CD14-positive monocyte (primary cell): ENCODE measurements at places on chromosomes 11 and 22.

- DNase-seq, result no peak
Measured at GRCh38 chr11:118476676-118477075, 40.4 kb downstream of the KMT2A start.

GRCh38 chr11:69275178-69275577 lies 18.8 kb upstream of the MYEOV start:
- DNase-seq, result no peak

GRCh38 chr11:15673408-15673831 lies 558.7 kb downstream of the INSC start:
- no peak for DNase-seq

DNA sequence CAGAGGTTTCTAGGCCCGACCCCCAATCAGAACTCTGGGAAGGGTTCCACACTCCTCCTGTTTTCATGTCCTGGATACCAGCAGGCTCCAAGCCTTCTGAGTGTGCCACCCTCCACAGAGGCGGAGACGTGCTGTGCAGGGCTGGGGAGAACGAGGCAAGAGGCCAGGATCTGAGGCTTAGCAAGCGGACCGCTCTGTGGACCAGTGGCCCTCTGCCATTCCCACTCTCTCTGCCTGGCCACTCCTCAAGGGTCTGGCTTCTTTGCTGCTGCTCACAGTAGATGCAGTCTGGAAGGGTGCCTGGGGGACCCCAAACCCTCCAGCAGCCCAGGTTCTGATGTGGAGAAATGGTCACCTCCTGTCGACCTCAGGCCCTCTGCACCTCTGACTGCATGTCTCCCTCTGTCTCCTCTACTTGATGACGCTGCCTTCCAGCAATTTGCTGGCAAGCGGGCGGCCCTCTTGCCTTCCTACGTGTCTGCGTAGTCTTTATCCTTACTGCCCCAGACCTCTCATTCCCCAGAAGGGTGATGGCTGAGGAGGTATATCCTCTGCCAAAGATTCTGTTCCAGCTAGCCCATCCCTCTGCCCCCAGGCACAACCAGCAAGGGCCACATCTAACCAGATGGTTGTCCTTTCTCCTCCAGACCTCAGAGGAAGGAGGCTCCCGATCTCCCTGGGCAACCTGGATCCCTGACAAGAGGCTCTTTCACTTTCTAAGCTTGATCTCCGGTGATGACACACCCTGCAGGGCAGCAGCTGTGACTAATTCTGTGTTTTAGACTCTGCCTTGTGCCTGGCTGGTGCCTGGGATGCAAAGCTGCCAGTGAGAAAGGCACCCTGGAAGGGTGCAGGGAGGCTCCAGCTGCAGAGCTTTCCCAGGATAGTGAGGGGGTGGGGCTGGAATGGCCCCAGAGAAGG lies 87.3 kb downstream of the NAT10 start:
- no peak for DNase-seq

- no peak for DNase-seq
Measured at GRCh38 chr11:80916173-80916798, 1475.5 kb upstream of the TENM4 start.

DNA sequence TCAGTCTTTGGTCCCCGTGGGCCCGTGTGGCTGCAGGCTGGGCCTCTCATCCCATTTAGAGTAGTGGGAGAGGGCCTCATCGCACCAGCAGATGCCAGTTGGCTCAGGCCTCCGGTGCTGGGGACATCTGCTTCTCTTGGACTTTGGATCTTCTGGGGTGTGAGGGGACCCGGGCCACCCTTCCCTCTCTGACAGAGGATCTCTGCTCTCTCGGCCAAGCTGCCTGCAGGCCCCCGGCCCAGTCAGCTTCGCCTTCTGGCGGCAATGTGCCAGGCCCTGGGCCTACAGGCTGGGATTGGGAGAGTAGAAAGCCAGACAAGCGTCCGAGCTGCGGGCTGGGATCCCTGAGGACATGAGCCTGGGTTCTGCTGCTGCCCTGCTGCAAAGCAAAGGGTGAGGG lies 15.0 kb upstream of the FGF3 start:
- no peak for DNase-seq

GRCh38 chr22:44351685-44352377 lies 39.1 kb upstream of the SHISAL1 start:
- peak; percentile 11 for DNase-seq

DNA sequence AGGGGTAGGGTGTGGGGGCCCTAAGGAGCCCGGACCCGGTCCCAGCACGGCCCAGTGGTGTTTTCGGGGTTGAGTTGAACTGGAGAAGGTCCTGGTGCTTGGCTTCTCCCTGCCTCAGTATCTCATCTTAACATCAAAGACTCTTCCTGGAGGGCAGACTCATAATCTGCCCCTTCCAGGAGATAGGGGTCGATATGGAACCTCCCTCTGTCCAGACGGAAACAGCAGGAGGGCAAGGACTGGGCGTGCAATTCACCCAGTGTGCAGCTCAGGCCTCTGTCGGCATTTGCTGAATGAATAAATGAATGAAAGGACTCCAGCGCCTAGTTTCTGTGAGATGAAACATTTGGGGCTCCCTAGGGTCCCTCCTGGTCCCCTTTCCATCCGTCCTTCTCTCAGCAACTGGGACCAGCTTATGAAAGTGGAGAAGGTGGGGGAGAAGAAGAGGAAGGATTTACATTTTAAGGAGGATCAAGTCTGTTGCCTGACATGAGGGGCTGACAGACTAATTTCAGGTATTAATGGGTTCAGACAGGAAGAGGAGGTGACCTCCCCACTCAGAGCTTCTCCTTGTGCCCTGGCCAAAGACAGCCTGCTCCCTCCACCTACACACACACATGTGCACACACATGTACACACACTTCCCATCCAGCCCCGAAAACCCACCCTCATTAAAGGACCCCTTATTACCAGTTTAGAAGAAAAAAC lies 1.1 kb upstream of the SHISA8 start:
- no peak for DNase-seq

GRCh38 chr11:65043881-65044501 lies 3.0 kb downstream of the SAC3D1 start:
- peak; percentile 71 for DNase-seq

GRCh38 chr11:102459393-102459792 lies 6.8 kb upstream of the TMEM123 start:
- DNase-seq, result no peak

GRCh38 chr11:10379426-10379825 lies 74.6 kb downstream of the ADM start:
- no peak for DNase-seq

GRCh38 chr11:16897470-16898061 lies 116.6 kb downstream of the PLEKHA7 start:
- peak; percentile 1 for DNase-seq

GRCh38 chr11:66068154-66068821 lies 1.8 kb upstream of the PACS1 start:
- peak; percentile 68 for DNase-seq

- DNase-seq, result no peak
Measured at GRCh38 chr11:34318111-34319037, 39.4 kb downstream of the ABTB2 start.

- no peak for DNase-seq
Measured at GRCh38 chr11:96257036-96257435, 86.0 kb downstream of the MAML2 start.

- no peak for DNase-seq
Measured at GRCh38 chr11:120324932-120325810, at the start of gene TLCD5. TSS of gene TLCD5 (plus strand) at chr11:120325299. CDS start at chr11:120327442, 2,143 bp downstream.

GRCh38 chr11:130523609-130524008 lies 75.2 kb downstream of the ADAMTS15 start:
- no peak for DNase-seq

DNA sequence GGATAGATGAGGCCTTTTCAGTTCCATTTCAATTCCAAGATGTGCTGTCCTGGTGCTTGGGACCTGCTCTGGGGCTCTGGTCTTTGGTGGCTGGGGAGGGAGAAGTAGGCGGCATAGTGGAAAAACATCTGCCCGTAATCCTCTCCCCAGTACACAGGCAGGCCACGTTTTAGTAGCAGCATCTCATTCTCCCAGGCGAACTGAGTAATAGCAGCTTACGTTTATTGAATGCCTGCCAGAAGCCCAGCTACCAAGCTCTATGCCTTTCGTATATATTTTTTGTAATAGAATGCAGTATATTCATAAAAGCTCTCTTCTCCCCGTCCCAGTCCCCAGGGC lies 11.4 kb downstream of the ACO2 start:
- DNase-seq, result no peak

DNA sequence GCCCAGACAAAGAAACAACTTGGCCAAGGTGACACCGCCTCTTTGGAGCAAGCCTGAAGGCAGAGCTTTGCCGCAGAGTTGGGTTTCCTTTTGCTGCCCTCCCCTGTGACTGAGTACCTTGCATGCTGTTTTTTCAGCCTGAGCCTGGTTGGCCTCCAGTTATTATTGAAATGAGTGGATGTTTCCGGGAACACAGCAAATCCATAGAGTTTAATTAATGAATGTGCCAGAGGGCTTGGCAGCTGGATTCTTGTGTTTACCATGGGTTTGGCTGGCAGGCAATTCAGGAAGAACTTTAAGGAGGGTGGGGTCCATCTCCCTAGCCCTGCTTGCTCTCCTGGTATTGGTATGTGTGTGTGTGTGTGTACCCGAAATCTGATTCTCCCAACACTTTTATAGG lies 65.6 kb upstream of the CRYBB3 start:
- no peak for DNase-seq

DNA sequence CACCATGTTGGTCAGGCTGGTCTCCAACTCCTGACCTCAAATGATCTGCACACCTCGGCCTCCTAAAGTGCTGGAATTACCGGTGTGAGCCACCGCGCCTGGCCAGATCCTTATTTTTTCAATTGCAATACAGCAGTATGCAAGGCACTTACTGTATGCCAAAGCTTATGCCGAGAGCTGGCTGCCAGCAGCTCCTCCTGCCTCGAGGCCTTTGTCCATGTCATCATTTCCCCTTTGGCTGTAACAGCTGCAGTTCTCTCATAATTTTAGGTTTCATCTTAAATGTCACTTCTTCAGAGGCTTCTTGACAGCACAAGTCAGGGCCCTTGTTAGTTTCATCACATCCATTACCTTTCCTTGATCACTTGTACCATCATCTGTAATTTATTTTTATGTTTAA lies 1.5 kb upstream of the SREBF2 start:
- peak; percentile 68 for DNase-seq
